ENCODE measurements at places on chromosomes 13 and 19.

DNA sequence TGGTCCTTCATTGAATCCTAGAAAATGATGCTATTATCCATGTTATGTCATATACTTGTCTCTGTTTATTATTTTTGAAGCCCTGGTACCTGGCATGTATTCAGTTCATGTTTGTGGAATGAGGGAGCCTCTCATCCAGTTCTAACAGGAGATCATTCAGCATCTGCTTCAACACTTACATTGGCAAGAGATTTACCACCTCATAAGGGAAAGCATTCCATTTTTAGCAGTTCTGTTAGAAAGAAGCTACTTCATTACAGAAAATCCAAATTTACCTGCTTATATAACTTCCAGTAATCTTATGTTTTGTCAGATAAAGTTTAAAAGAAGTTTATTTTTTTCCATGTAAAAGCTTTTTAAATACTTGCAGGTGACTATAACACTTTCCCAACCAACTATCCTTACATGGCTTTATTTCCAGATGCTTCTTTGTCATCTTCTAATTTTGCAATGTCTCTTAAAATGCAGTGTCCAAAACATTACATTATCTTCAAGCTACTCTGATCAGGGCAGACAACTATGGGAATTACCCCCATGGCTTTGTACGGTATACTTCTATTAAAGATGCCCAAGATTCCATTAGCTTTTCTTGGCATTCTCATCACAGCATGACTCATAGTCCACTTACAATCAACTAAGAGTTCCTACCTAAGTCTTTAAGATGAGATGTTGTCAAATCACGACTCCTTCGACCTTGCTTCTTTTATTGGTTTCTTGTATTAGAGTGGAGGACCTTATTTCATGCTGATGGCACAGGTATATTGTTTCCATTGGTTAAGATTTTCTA lies 262.1 kb downstream of the PCDH9 start:
- DNase-seq: no peak

- DNase-seq: no peak
Observed at GRCh38 chr13:27203186-27203585, 31.6 kb upstream of the USP12 start.

GRCh38 chr19:49326165-49326704 lies 1.2 kb upstream of the SLC6A16 start:
- DNase-seq: no peak

- DNase-seq: no peak
Observed at GRCh38 chr19:35316560-35316959, 12.4 kb upstream of the CD22 start.

DNA sequence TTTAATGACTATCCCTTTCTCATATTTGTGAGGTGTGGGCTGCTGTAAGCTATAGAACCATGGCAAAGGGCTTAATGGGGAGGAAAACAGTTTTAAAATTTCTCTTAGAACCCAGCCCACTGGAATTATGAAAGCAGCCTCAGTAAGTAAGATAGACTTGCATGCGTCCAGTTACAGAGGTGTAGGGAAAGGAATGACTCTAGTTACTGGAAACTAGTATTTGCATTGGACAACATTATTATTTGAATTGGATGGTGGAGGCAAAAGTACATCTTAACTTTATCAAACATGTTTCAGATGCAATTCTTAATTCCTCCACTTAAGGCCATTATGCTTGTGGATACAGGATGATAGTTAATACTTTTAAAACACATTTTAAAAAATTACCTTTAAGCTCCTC lies 292.9 kb downstream of the SPRY2 start:
- DNase-seq: no peak
